Right ventricle myocardium inferior (tissue), 1 donor: ENCODE measurements at places on chromosomes 1 and 21. TPM values are rescaled to one million over a fixed set of nuclear protein-coding genes. Genes with fewer than 3 reads are reported as not detected.

FCGR3B gene
- total RNA-seq: 4.8 TPM

PRR9 gene
- total RNA-seq: not detected

TMEM54 gene
- 10.9 TPM for total RNA-seq

RRP1 gene
- total RNA-seq: 10.1 TPM

ADGRL4 gene
- 25.3 TPM for total RNA-seq

CAMTA1 gene
- total RNA-seq: 159 TPM

ADGRL2 gene
- 42.2 TPM for total RNA-seq

ADAMTS1 gene
- total RNA-seq: 59.3 TPM

PPIAL4G gene
- total RNA-seq: not detected

WNT4 gene
- not detected for total RNA-seq

IVL gene
- not detected for total RNA-seq

RGS18 gene
- 1.3 TPM for total RNA-seq

BGLAP gene
- total RNA-seq: 0.32 TPM

RIIAD1 gene
- 7.7 TPM for total RNA-seq

PAQR6 gene
- total RNA-seq: 0.54 TPM

TFF3 gene
- 3.4 TPM for total RNA-seq

CFH gene
- 39.6 TPM for total RNA-seq
